ENCODE measurements at places on chromosomes 7 and 10. TPM values are rescaled to one million over a fixed set of nuclear protein-coding genes. Genes with fewer than 3 reads are reported as not detected.
A peak's percentile ranks its signal among the peaks of the same experiment; 100 is the strongest.

- no peak for DNase-seq
Measured at GRCh38 chr7:11754123-11754522, 77.9 kb downstream of the THSD7A start.

PRKCQ gene
- total RNA-seq: 17.5 TPM

GNAT3 gene
- total RNA-seq: not detected

GRCh38 chr7:157228864-157229422 lies 90.2 kb downstream of the UBE3C start:
- peak; percentile 32 for DNase-seq

SOSTDC1 gene
- 13.4 TPM for total RNA-seq

- no peak for DNase-seq
Measured at GRCh38 chr10:42984035-42984610, 92.7 kb upstream of the RET start.

CFAP46 gene
- total RNA-seq: 8.3 TPM

DNA sequence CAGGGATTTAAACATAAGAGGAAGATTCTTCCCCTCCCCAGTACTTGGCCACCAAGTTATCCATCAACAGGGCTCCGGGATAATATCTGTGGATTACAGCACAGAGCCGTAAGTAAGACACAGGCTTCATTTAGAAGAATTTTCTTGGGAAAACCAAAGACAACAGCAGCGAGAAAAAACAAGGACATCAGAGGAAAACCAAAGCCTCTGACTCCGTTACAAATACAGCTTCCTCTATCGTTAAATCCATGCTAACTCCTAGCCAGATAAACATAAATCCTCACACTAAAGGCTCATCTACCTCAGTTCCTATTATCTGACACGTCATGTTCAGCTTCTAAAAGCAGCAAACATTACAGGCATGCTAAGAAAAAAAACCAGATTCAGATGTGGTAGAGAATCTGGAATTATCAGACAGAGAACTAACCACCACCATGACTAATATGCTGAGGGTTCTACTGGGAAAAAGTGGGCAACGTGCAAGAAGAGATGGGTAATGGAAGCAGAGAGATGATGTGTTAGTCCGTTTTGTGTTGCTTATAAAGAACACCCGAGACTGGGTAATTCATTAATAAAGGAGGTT lies 48.4 kb downstream of the BRI3 start:
- DNase-seq: no peak

- no peak for DNase-seq
Measured at GRCh38 chr10:118940386-118940785, 89.1 kb upstream of the NANOS1 start.

DLD gene
- total RNA-seq: 78.6 TPM

- DNase-seq: no peak
Measured at GRCh38 chr10:111972109-111972508, 211.5 kb downstream of the GPAM start.

SPDYE8 gene
- total RNA-seq: not detected

ZNF438 gene
- total RNA-seq: 9.9 TPM

DNA sequence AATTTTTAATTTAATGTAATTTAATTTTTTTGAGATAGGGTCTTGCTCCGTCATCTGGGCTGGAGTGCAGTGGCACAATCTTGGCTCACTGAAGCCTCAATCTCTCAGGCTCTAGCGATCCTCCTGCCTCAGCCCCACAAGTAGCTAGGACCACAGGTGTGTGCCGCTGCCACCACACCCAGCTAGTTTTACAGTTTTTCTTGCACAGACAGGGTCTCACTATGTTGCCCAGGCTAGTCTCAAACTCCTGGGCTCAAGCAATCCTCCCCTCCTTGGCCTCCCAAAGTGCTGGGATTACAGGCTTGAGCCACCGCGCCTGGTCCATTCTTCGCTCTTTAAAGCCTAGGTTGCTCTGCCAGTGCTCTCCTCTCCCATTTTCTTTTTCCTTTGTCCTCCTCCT lies 12.9 kb downstream of the CALML3 start:
- no peak for DNase-seq

GRCh38 chr10:7288060-7288690 lies 122.7 kb downstream of the SFMBT2 start:
- peak; percentile 26 for DNase-seq

GRCh38 chr7:111401516-111401915 lies 160.8 kb downstream of the IMMP2L start:
- DNase-seq: no peak

AGAP9 gene
- total RNA-seq: 10.3 TPM

DNA sequence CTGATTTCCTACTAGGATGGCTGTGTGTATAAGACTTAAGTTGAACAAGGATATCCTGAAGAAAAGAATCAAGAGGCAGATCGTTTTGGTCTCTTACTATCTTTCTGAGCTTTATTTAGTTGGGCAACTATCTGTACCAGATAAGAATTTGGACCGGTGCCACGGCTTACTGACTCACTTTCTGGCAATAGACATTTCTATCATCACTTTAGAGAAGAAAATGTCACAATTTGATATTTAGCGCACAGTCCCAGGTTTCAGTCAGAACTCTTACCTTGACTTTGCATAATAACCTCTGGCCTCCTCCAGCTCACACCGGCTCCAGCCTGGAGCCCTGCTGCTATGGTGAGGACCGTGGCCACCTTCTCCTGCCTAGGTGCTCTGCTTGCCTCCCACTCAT lies 218.2 kb upstream of the MDFIC start:
- DNase-seq: no peak

DNA sequence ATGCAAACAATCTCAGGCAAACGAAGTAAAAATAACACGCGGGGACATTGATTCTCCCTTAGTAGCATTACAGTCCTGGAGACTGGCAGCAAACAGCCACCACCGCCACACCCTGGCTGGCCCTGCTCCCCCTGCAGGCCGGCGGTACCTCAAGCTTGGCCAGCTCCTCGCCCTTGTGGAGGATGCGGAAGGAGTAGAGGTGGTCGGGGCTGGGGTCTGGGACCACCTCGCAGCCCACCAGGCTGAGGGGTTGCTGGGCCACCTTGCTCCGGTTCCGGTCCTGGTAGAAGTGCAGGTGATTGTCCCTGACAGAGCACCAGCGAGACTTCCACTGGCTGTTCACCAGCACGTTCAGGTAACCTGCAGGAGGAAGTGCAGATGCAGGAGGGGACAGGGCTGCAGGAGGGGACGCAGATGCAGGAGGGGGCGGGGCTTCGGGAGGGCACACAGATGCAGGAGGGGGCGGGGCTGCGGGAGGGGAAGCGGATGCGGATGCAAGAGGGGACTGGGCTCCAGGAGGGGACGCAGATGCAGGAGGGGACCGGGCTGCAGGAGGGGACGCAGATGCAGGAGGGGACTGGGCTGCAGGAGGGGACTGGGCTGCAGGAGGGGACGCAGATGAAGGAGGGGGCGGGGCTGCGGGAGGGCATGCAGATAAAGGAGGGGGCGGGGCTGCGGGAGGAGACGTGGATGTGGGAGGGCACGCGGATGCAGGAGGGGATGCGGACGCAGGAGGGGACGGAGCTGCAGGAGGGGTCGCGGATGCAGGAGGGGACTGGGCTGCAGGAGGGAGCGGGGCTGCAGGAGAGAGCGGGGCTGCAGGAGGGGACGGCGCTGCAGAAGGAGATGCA lies 65.7 kb downstream of the VWA2 start:
- peak; percentile 91 for DNase-seq

DNA sequence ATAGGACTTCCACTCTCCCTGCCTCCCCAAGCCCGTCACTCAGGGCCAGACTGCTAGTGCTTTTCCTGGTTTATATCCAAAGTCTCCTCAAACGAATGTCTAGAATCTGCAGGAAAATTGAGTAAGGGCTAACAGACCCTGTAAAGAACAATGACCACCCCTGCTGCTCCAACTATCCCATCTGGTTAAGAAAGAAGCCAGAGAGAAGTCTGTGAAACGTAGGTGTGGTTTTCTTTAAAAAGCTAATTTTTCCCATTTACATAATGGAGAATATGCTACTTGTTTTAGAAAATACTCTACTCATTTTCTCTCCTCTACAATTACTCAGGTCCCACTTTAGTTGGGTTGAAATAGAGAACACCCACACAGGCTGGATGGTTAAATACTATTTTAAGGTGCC lies 72.5 kb downstream of the FAM13C start:
- DNase-seq: no peak

SFR1 gene
- total RNA-seq: 9.3 TPM

PYROXD2 gene
- 14.1 TPM for total RNA-seq

- no peak for DNase-seq
Measured at GRCh38 chr7:105151152-105151551, 137.1 kb downstream of the KMT2E start.

SLC13A4 gene
- not detected for total RNA-seq

SH2D4B gene
- 0.09 TPM for total RNA-seq

HDAC9 gene
- total RNA-seq: 22.1 TPM

CTBP2 gene
- 111 TPM for total RNA-seq

- no peak for DNase-seq
Measured at GRCh38 chr10:113243311-113243710, 293.3 kb downstream of the TCF7L2 start.

DNA sequence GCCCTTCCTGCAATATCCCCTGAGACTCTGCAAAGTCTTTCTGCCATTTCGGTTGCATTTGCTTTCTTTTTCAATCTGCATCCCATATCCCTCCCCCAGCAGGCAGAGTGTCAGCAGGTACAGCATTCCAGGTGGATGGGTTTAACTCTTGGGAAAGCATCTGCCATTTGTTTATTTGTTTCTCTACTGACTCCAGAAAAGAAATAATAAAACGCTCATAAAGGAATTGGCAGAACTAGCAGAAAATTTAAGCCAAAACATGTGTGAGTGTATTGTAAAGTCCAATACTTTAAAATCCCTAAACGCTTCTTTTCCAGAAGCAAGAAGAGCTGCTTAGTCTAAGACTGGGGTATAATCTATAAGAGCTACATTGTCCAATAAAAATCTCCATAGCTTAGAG lies 393.8 kb downstream of the TNS3 start:
- no peak for DNase-seq

BZW2 gene
- total RNA-seq: 49.1 TPM

All from kidney (tissue), 22 donors.